HT1080 (cell line): ENCODE measurements at places on chromosomes 5 and 9. TPM values are rescaled to one million over a fixed set of nuclear protein-coding genes. Genes with fewer than 3 reads are reported as not detected.

DNA sequence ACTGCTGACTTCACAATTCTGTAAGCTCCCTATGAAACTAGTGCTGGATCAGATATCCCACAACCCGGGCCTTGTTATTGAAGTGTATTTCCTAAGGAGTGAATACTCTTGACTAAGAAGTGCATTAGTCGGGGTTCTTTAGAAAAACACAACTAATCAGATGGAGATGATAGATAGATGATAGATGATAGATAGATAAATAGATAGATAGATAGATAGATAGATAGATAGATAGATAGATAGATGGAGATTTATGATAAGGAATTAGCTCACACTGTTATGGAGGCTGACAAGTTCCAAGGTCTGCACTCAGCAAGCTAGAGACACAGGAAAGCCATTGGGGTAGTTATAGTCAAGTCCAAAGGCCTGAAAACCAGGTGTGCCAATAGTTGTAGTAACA is 214.6 kb upstream of the COX7C start:
- DNase-seq = no peak

DNA sequence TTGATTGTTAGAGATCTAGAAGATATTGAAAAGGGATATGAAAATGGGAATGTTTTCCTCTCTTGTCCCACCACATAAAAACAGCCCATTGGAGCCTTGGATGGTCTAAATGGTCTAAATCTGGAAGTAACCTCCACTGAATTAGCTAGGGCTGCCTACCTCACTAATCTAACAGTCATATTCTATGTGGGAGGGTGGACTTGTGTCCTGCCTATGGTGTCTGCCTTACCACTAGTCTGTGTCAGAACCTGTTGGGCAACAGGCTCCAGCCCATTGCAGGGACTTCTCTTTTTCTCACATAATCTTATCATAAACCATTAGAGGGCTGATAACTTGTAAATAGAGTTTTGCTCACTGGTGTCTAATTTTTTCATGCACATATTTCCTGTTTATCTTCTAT is 548.8 kb upstream of the CDH18 start:
- no peak for DNase-seq

DNA sequence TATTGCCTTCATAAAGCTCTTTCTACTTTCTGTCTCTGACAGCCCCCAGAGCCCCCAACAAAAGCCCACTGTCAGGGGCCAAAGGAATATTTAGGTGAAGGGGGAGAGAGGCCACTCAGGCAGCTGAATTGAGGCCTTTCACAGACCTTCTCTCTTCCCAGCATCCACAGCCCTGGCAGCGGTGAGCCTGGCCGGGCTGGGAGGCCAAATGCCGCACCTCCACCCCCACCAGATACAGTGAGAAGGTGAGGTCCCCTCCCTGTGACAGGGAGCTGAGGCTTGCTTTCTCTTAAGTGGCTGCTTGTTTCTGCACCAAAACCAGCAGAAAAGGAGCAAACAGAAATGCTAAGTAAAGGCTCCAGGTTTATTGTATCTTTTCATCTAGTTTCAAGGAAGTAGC is 168.1 kb downstream of the ROR2 start:
- DNase-seq = no peak

- DNase-seq = no peak
These were observed 442.5 kb downstream of the BNC2 start for GRCh38 chr9:16427873-16428427.

DNA sequence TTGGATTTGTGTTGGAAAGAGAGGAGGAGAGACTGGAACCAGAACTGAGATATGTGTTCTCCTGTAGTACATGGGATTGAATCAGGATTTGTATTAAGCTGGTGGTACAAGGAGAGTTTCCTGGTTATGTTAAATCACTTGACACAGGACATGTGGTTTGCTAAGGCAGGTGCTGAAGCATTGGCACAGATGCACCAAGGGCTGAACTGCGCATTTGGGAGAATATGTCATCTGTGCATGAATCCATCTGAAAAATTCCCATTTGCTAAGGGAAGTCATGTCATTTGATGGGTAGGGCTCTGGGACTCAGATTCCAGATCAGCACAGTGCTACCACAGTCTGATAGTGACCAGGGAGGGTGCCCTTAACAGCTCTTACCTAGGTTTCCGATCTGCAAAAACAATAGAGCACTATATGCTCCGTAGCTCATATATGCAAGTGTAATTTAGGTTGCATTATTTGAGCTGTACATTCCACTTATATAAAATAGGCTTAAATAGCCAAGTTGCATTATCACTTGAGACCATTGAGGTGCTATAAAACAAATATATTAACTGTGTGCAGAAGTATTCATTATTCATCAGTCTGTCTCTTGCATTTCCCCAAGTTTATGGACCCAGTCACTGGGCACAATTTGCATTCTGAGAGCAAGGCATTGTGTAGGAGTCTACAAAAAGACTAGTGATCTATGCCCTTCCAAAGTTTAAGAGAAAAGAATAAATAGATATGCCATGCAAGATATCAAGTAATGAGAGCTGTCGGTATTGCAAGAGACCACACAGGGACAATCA is 55.2 kb downstream of the ADAMTS16 start:
- no peak for DNase-seq

Gene NEURL1B
- total RNA-seq = 0.10 and 0.55 TPM in 2 replicates

DNA sequence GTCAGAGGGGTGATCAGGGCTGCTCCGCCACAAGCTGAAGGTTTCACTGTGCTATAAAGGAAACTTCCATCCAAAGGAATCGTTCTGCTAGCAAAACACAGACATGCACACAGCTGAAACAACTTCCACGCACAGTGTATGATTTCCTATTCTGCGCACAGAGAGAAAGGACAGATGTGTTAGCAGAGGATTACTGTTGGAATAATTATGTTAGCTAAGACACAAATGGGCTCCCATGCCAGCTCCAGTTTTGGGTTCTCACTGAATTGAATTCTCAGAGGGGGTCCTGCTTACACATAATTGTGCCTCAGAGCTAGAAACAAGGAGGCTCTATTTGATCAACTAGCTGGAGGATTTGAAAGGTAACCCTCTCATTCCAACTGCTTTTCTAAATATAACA is 352.4 kb downstream of the IRX2 start:
- DNase-seq = no peak

Gene GOLGA1
- total RNA-seq = 7.8 and 13.2 TPM in 2 replicates

Gene LPCAT1
- total RNA-seq = 53.3 and 58.5 TPM in 2 replicates

Gene PCDHGA3
- 0.10 and 0.14 TPM in 2 replicates for total RNA-seq

GRCh38 chr5:135989686-135990085 is 34.9 kb upstream of the LECT2 start:
- no peak for DNase-seq

DNA sequence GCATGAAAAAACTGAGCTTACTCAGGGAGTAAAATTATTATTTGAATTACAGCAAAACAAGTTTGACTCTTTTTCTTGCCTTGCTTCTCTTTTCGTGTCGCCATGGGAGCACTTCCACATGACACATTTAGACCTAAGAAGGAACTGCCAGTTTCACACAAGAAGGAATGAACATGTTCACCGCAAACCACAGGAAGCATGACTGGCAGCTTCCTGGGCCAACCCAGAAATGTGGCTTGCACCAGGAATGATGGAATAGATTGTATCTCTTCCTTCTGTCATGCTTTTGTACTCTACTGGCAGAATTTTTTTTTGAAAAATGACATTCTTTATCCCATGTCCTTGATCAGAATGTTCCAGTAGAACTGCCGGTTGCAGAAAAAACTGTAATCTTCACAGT is 32.9 kb upstream of the MAN2A1 start:
- peak; percentile 96 for DNase-seq

DNA sequence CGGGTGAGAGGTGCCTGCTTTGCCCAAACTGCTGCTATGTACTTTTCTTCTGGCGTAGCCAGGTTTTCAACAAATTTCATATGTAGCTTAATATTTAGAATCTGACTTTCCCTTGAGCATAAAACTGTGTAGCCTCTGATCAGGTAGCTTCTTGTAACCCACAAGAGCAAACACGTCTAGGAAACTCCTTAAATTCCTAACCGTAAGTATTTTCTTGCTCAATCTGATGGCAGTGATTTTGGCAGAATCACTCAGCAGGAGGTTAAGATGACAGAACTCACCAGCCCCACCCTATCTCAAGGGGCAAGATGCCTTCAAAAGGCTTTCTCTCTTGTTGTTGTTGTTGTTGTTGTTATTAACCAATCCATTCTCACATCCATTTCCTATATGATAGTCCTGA is 20.8 kb downstream of the CKMT2 start:
- no peak for DNase-seq

DNA sequence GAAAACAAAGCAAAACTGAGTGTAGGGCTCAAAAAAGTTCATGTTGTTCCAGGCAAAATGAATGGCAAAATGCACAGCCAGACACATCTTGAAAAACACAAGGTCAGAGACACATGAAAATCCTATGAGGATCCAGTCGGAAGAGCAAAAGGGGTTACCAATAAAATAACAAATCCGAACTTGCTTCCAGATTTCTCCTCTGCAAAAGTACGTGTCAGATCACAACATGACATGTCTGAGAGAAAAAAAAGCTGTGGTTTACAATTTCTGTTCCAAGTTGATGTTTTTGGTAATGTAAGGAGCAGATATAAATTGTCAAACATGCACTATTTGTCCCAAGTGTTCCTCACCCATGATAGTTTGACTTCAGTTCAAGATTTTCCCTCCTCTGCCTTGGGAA is 15.9 kb upstream of the ADAMTS16 start:
- DNase-seq = no peak

DNA sequence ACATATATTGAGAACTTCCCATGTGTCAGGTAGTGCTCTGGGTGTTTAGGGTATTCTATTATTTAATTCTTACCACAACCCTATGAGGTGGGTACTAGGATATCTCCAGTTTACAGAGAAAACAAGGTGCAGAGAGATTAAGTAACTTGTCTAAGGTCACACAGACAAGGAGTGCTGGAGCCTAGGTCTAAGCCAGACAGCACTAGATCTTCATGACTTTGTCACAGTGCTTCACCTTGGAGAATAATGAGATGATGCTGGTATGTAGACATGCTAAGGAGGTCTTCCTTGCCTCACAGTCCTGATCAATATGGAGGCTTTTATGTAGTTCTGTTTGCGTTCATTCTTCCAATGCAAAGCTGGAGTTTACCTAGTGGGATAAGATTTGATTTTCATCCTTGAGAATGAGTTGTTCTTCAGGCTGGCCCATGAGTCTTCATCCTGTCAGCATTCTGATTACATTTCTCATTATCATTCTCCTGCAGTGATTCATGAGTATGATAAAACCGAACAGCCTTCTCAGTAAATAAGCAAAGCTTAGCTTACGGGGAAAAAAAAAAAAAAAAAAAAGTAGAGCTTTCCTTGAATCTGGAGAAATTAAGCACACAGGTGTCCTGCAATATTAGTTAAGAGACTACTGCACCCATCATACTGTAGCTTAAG is 176.3 kb downstream of the C9orf152 start:
- peak; percentile 95 for DNase-seq

Gene EPB41L4B
- total RNA-seq = 3.3 and 3.6 TPM in 2 replicates
